Fibroblast of skin of left biceps (primary cell): ENCODE measurements at places on chromosomes 7 and 10.
A peak's percentile ranks its signal among the peaks of the same experiment; 100 is the strongest.

GRCh38 chr10:77001206-77001605 is 636.4 kb downstream of the KCNMA1 start:
- no peak for DNase-seq

DNA sequence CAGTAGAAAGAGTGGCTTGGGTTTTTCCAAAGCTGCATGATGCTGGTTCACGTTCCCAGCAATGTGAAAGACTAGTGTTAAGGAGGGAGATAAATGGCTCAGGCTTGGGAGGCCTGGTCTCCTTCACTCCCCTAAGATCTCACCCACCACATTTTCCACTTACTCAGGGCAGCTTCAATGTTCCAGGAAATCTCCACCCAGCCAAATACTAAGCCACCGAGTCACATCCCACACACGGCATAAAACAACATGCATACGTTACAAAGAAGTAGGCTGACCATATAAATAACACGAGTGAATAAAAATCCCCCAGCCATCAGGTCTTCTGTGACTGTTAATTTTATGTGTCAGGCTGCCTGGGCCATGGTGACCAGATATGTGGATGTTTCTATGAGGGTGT is 303.5 kb downstream of the SFMBT2 start:
- DNase-seq, result peak; percentile 49

- no peak for DNase-seq
Observed at GRCh38 chr7:22109761-22110160, 164.1 kb upstream of the CDCA7L start.

DNA sequence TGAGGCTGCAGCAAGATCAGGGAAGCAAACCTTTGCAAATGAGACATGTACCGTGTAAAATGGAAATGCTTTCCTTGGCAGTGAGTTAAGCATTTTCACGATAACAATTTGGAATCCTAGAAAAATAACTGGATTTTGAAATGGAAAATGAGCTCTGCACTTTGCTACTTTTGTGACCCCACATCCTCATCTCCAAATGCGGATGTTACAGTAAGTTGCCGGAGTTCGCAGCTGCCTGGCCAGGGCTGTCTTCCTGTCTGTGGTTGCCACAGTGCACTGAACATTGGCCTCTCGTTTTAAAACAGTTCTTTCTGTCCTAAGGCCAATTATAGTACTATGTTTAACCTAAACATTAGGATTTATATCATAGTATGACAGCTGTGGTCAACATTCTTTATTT is 136.2 kb upstream of the FZD8 start:
- no peak for DNase-seq

- DNase-seq, result no peak
Observed at GRCh38 chr10:77182803-77183202, 454.8 kb downstream of the KCNMA1 start.

GRCh38 chr7:27925573-27926201 is 185.7 kb downstream of the TAX1BP1 start:
- DNase-seq, result no peak

DNA sequence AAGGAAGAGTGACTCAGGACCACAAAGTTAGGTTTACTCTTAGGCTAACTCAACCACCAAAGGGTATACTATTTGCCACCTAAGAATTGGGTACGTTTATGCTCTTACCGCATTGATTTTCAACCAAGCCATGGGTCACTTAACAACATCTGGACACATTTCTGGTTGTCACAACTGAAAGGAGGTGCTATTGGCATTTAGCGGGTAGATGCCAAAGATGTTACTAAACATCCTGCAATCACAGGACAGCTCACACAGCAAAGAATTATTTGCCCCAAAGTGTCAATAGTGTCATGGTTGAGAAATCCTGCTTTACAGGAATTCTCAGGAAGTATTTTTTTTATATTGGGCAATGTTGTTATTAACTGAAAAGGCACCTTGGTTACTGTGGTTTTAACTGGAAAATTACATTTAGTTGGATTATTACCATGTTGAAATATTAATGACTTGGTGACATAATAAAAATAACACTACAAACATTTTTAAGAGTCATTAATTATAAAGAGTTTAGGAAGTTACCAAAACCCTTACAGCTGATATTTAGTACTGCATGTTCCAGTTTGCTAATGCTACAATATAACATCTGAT is 185.0 kb upstream of the TMEM196 start:
- DNase-seq, result peak; percentile 63

DNA sequence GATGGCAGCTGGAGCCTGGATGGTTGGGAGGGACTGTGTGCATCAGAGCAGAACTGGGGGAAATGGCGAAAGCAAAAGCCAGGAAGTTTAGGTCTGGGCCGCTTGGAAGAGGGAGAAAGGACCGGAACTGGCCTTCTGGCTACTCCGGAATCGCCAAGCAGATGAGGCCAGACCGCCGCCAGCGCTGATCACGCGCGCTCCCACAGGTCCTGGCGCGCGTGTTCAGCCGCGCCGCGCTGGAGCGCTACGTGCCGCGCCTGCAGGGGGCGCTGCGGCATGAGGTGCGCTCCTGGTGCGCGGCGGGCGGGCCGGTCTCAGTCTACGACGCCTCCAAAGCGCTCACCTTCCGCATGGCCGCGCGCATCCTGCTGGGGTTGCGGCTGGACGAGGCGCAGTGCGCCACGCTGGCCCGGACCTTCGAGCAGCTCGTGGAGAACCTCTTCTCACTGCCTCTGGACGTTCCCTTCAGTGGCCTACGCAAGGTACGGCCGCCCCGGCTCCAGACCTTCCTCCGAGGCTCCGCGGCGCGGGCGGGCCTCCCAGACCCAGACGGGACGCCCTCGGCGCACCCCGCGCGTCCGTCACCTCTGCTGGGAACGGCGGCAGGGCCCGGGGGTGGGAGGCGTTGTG is 2.0 kb downstream of the CYP26C1 start:
- DNase-seq, result no peak

DNA sequence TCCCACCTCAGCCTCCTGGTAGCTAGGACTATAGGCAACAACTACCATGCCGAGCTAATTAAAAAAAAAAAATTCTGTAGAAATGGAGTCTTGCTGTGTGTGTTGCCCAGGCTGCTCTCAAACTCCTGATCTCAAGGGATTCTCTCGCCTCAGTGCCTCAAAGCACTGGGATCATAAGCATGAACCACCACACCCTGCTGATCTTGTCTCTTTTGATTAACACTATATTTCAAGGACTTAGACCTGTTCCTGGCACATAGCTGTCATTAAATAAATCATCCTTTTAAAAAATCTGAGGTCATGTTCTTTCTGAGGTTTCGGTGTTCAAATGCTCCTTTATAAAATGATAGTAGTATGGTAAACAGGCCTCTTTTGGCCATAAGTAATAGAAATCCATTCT is 4.8 kb downstream of the PALS2 start:
- no peak for DNase-seq

- no peak for DNase-seq
Observed at GRCh38 chr10:10903620-10904019, 114.1 kb upstream of the CELF2 start.

GRCh38 chr10:44874166-44874565 is 37.0 kb upstream of the TMEM72 start:
- no peak for DNase-seq

GRCh38 chr7:133126422-133126821 is 44.5 kb upstream of the CHCHD3 start:
- no peak for DNase-seq

GRCh38 chr10:126734967-126735366 is 64.5 kb upstream of the C10orf90 start:
- DNase-seq, result no peak

DNA sequence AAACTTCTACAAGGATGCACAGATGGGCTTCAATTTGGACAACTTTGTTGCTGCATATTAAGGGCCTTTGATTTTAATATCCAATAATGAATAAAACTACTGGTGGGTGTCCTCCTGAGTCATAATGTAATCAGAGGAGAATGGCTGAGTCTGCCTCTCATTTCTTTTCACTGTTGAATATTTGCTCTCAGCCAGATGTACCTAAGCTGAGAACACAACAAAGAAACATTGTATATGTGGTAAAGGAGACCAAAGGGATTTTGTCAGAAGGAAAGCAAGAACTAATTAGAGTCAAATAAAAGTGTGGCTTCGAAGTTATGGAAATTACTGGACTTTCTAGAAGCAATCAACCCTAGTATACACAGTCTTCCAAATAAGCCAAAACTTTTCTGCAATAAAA is 131.0 kb upstream of the BET1 start:
- no peak for DNase-seq

DNA sequence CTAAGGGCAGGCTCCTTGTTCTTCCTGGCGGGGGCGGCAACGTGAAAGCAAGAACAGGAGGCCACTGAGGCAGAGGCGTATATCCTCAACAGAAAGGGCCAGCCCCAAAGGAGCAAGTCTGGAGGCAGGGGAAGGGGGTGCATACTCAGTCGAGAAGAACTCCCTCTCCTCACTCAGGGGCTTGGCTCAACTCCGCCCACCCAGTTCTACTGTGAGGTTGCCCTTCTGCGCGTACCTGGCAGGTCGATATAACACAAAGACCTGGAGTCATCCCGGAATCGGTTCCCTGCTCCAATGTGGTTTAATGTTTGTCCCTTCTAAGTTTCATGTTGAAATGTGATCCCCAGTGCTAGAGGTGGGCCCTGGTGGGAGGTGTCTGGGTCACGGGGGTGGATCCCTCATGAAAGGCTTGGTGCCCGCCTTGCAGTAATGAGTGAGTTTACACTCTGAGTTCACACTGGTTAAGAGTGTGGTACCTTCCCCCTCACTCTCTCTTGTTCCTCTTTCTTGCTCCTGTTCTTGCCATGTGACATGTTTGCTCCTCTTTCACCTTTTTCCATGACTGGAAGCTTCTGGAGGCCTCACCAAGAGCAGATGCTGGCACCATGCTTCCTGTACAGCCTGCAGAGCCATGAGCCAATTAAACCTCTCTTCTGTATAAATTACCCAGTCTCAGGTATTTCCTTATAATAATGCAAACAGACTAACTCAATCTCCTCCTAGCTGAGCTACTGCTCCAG is 32.6 kb downstream of the GSDME start:
- DNase-seq, result no peak

- DNase-seq, result peak; percentile 44
Observed at GRCh38 chr7:101953248-101953819, 135.9 kb downstream of the CUX1 start.

DNA sequence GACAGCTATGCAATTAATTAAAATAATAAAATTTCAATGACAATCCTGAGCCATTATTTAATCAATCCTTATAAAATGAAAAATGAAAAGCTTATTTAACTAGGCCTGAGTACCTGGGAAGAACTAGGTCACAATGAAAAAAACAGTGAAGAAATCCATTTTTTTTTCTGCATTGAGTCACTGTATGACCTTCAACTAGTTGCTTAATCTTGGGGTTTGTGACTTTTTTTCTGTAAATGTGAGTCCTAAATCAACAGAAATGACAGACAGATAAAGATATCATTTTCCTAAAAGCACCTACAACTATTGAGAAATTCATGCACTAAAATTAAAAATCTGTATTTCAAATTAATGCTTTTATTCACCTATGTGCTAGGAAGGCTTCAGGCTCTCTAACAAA is 96.8 kb downstream of the TMEM26 start:
- no peak for DNase-seq

DNA sequence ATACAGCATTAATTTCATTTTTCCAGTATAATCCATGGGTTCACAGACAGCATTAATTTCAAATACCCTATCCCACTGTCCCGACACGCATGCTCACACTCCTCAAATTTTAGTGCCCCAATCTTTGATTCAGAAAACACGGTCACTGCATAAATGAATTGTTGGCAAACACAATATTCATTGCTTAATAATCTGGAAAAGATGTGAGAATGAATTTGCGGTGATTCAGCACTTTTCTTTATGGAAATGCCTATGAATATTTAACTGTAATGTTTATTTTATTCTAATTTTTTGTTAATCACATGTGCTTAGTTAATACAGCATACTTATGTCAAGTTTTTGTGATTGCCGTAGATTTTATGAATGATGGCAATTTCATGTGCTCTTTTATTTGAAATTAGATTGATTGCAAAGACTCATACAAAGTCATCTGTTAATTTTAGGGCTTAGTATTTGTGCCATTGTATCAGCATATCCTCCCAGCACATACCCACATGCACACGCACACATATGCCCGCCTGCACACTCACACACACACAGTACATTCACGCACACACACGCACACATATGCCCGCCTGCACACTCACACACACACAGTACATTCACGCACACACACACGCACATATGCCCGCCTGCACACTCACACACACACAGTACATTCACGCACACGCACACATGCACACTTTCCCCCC is 35.1 kb downstream of the MACROH2A2 start:
- DNase-seq, result no peak

DNA sequence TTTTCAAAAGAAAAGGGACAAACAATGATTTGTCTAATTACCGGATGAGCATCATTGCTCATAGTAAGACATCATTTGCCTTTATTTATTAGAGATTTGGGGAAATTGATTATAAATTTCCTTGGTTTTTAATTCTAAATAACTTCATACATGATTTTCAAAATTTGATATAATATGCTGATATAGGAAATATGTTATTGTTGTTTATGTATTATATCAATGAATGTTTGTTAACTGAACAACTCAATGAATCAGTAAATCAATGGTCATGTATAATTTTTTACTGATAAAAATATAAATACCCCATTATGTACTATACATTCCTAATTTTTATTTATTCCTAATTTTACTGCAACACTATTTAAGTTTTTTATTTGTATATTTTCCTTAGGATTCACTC is 257.3 kb downstream of the TSPAN12 start:
- no peak for DNase-seq

- DNase-seq, result no peak
Observed at GRCh38 chr7:16526742-16527540, at the start of gene LRRC72. Gene LRRC72 (plus strand): TSS chr7:16526825. CDS start chr7:16526953, 128 bp downstream.
